ENCODE measurements at places on chromosomes 6 and 20. TPM values are rescaled to one million over a fixed set of nuclear protein-coding genes. Genes with fewer than 3 reads are reported as not detected.
A peak's percentile ranks its signal among the peaks of the same experiment; 100 is the strongest.

DNA sequence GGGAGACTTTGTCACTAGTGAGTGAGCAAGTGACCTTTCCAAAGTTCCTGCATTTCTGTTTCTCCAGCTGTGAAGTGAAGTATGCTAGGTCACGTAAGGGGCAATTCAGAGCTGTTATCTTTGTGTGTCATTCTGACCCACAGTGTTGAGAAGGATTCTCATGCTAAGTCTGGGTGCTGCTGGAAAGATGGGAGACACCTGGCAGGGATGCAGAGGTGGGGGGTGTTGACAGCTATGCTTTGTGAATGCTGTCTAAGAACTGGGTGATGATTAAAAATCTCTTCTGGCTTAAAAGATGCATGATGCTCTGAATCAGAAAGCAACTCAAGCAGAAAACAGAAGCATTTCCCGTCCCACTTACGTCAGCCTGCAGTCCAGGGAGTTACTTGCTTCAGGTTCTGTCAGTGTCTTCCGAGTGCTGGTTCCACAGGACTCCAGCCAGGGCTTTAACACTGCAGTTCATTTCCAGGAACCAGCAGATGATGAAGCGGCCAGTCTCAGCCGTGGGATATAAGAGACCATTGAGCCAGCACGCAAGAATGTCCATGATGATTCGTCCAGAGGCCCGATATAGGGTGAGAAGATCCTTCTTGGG lies 30.9 kb upstream of the ASXL1 start:
- peak; percentile 71 for DNase-seq

The YTHDF1 gene
- 30.7 TPM for total RNA-seq

GRCh38 chr6:16421462-16421960 lies 183.1 kb downstream of the GMPR start:
- no peak for DNase-seq

The CYP24A1 gene
- total RNA-seq: not detected

The ZNFX1 gene
- 56.6 TPM for total RNA-seq

DNA sequence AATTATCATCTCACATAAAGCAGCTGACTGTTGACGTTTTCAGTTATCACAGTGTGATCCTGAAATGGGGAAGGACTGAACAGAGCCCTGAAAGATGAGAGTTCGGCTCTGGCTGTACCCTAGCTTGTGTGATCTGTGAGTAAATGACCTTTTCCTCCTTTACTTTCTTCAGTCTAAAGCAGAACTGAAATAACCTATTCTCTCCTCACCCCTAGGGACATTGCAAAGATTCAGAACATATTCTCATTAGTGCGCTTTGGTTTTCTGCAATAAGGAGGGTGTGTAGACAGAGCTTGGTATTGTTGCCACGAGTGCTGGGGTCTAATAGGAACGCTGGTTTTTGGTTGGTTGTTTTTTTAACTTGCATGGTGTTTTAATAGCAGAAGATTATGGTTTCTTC lies 16.7 kb downstream of the FARS2 start:
- no peak for DNase-seq

The WFDC2 gene
- total RNA-seq: not detected

DNA sequence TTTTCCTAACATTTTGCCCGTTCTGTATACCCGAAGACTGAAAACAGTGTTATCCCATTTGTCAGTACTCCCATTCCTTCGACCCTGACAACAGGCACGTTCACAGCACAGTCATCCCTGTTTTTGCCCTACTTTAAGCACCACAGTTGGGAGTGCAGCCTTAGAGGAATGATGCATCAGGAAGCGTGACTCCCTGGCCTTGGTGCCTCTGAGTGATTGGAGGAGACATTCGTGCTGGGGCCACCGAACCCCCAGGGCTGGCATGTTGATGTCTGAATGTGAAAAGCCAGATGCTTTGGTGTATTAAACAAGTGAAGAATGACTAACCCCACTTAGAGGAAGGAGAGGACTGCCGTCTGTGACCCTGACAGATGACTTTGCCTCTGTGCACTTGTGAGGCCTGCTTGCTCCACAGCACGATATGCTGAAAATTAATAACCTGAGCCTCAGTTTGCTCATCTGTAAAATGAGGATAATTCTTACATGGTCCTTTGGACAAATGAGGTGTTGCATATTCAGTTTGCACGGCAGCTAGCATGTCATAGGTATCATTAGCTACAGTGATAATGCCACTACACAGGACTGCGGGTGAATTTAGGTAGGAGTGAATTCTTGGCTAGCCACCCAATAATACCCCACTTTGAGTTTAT lies 36.0 kb downstream of the STK35 start:
- DNase-seq: peak; percentile 78

The BPIFB1 gene
- total RNA-seq: not detected

DNA sequence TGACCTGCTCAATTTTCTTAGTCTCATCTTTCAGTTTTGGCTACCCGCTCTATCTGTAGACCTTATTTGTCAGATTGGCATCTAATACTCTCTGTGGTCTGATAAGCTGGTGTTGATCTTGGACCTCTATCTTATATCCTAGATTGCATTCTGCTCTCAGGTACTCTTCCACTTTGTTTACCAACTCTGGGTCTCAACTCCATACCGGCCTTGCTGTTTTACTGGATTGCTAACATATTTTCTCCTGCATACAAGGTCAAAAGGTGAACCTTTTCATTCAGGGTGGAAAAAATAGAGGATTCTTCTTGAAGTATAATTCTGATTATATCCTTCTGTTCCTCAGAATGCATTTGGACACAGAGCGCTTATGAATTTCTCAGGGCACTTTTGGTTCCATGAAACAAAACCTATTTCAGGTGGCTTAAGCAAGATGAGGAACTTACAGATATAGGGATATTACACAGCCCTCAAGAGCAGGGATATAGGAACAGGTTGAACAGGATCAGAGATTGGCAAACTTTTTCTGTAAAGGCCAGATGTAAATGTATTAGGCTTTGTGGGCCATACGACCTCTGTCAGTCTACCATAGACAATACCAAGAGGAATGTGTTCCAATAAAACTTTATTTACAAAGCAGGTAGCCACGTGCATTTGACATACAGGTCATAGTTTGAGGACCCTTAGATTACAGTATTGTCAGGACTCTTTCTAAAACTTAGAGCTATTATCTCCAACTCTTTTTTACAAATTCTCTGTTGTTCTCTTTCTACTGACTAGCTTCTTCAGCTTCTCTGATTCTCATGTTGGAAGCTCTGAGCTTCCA lies 2.5 kb upstream of the SH3BGRL2 start:
- no peak for DNase-seq

- DNase-seq: peak; percentile 8
Measured at GRCh38 chr6:90610301-90610750, 23.5 kb upstream of the MAP3K7 start.

The UBE2J1 gene
- 54.4 TPM for total RNA-seq

DNA sequence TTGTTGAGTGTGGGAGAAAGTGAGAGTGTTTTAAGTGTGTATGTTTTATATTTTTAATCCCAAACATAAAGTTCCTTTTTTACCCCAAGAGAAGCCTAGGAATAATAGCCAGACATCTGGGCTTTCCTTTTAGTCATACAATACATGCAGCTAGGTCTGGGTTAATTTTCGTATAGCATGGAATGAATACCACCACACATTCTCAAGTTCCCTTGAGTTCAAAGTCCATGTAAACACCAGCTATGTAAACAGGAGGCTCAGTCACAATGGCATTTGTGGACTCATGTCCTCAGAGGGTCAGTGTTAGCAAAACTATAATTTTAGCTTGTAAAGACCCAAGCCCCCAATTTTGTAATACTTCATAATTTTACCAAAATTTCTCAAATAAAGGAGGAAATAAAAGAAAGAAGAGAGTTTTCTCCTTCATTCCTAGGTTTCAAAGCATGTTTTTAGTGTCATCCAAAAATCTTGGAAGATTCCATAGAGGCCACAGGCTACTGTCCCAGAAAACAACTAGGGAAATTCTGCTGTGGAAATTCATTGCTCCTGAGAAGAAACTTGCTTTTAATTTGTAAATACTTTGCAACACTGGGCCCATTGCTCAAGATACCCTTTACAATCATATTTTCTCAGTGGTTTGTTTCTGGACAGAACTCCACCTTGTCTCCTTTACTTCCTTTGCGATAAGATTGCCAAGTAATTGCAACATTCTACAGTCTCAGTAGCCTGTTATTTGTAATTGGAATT lies 671.2 kb downstream of the COL12A1 start:
- peak; percentile 75 for DNase-seq

- DNase-seq: peak; percentile 76
Measured at GRCh38 chr6:166997768-166998255, 1.4 kb upstream of the CEP43 start.

The FAM209B gene
- not detected for total RNA-seq

- no peak for DNase-seq
Measured at GRCh38 chr6:79249136-79249535, 14.7 kb upstream of the HMGN3 start.

GRCh38 chr20:47821481-47822100 lies 36.3 kb upstream of the SULF2 start:
- no peak for DNase-seq

GRCh38 chr20:51423290-51423667 lies 119.2 kb downstream of the NFATC2 start:
- DNase-seq: no peak

- no peak for DNase-seq
Measured at GRCh38 chr6:107932580-107932979, 25.4 kb downstream of the SEC63 start.

The CLPSL2 gene
- total RNA-seq: not detected

GRCh38 chr6:53294611-53295010 lies 54.1 kb downstream of the ELOVL5 start:
- no peak for DNase-seq

The TRIM31 gene
- total RNA-seq: not detected

The CPNE5 gene
- total RNA-seq: 0.32 TPM

The GCNT2 gene
- total RNA-seq: under 0.01 TPM

DNA sequence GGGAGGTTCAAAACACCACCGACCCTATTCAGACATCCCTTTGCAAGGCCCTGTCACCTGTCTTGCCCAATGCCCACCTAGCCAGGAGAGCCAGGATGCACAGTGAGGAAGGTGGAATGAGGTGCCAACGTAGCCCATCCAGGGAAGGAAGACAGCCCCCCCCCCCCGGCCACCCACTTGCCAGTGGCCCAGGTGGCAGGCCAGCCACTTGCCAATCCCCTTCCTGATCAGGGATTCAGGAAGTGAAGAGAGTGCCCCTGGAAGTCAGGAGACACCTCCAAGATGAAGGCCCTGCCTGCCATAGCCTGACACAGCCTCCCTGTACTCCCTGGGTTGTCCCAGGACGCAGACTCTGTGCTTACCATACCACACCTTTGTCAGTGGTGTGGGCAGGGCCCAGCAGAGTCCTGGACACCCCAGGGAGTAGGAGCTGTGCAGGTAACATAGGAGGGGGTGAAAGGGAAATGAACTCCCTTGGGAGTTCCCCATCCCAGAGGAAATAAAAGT lies 54.7 kb downstream of the MRPL14 start:
- no peak for DNase-seq

DNA sequence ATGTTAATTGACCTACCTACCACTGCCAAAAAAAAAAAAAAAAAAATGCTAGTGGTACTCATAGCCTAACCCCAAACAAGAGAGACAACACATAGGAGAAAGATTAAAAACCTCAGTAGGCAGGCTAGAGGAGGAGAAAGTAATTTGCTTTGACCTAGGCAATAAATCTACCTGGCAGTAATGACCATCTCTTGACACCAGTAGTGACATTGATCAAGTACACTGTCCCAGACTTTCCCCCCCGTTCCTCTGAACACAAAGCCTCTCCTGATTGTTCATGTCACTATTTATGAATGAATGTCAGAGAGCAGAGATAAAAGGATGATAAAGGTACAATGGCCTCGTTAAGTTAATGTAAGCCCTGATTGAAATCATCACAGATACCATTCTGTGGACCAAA lies 746.8 kb downstream of the CBLN4 start:
- no peak for DNase-seq

The KIF6 gene
- 0.32 TPM for total RNA-seq

The SLC22A3 gene
- 1.3 TPM for total RNA-seq

DNA sequence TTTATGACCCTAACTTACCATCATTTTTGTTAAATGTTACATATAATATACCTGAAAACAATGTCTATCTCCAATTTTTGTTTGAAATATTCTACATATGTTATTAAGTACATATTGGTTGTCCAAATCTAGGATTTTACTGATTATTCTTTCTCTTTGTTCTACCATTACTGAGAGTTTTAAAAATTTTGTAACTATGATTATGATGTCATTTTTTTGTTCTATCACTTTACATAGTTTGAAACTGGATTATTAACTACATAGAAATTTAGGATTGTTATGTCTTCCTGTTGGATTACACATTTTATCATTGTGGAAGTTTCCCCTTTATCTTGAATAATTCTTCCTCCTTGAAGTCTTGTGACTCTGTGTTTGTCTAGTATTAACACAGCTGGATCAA lies 41.2 kb downstream of the LINC00237 start:
- DNase-seq: no peak

DNA sequence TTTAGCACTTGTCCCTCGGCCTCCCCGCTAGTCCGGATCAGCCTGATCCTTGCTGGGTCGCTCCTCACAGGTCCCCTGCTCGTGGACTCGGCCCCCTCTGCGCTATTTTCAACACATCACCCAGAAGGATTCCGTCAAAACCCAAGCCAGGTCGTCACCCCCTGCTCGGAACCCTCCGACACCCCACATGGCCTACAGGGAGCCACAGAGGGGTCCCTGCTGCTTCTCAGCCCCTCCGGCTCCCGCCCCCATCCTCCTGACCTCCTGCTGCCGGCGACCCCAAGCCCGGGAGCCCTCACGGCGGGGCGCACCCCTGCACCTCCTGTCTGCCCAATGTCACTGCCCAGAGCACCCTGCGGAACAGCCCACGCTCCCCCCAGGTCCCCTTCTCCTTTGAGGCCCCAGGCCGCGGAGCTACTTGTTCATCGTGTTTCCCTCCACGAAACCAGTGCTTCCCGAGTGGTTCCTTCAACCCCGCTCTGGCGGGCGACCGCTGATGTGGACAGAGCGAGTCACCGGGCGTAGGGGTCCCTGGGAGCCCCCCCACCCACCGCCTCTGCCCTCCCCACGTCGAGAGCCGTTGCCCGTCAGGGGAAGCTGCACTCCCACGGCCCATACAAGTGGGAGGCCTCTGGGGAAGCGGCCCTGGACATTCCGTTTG lies 638 bp upstream of the MYL9 start:
- no peak for DNase-seq

DNA sequence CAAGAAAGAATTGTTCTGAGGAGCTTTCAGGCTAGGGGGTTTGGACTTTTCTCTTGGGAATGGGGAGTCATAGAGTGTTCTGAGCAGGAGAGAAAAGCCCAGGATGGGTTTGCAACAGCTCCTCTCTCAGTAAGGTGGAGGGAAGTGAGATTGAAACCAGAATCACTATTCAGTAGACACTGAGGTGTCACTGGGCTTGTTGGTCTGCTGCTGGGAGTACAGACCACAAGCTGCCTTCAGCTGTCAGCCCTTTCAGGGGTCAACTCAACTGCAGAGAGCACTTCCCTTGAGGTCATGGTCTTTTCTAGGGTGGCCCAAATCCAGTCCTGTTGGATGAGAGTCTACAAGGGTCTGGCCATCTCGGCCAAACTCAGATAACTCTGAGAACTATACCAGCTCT lies 12.9 kb upstream of the FOXA2 start:
- no peak for DNase-seq

The TAGAP gene
- not detected for total RNA-seq

- DNase-seq: peak; percentile 91
Measured at GRCh38 chr6:153167061-153167891, 36.2 kb upstream of the RGS17 start.
